H9 (cell line): ENCODE measurements at places on chromosomes 2 and 18.
A peak's percentile ranks its signal among the peaks of the same experiment; 100 is the strongest.

GRCh38 chr2:179875864-179876263 is 14.5 kb upstream of the ZNF385B start:
- no peak for DNase-seq

- no peak for DNase-seq
Measured at GRCh38 chr2:62596061-62596921, 90.3 kb upstream of the TMEM17 start.

DNA sequence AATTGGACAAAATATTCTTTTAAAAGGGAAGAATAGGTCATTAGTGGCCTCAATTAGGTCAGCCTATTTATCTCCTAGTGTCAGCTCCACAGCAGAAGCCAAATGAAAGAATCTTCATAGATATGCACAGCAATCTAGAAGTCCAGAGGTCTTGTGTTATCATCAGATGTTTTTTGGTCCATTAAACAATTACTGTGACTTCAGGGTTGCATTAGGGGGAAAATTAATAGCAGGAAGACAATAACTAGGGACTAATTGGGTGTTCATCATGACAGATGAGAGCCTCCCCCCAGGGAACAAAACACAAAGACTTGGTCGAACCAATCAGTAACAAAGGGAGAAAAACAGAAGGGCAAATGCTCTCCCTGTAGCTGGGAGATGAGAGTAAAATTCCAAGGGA is 264.7 kb downstream of the PTH2R start:
- DNase-seq, result no peak

- DNase-seq, result no peak
Measured at GRCh38 chr2:143730155-143730952, 601.1 kb downstream of the ARHGAP15 start.

DNA sequence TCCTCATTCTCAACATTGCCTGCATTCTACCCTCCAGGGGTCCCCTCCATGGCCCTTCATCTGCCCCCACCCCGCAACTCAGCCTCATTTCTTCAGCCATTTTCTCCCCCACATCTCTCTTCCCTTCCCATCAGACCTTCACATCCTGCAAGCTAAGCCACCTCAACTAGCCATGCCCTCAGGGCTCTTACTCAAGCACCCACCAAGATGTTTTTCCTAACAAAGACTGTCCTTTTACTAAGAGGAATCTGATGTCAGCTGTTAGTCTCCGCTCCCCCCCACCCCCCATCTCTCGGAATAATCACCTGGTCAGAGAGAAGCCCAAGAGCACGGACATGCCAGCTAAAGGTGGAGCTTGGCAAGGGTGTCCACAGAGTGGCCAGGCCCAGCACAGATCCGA is 4.7 kb upstream of the CAPN10 start:
- no peak for DNase-seq

DNA sequence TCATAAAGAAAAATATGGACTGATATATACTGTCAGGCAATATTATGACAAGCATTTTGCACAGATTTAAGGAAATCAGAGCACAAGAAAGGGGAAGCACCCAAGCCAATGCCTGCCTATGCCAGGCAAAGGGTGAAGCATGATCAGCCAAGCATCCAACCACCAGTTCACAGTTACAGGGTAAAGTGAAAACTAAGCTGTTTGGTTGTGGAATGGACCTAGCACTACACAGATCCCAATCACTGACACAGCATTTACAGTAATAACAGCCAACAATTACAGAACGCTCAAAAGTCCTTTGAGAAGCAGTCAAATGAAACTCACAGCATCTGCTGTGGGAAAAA is 90.3 kb downstream of the SP3 start:
- no peak for DNase-seq

GRCh38 chr2:102032368-102033030 is 40.7 kb downstream of the IL1R2 start:
- DNase-seq, result no peak

GRCh38 chr2:69830045-69830905 is 815 bp downstream of the GMCL1 start:
- DNase-seq, result peak; percentile 36

GRCh38 chr2:1673160-1673944 is 71.0 kb downstream of the PXDN start:
- no peak for DNase-seq
